ENCODE measurements at places on chromosomes 11 and 22.

- DNase-seq, result no peak
These were observed 4.0 kb downstream of the SYT12 start for GRCh38 chr11:67026941-67027340.

DNA sequence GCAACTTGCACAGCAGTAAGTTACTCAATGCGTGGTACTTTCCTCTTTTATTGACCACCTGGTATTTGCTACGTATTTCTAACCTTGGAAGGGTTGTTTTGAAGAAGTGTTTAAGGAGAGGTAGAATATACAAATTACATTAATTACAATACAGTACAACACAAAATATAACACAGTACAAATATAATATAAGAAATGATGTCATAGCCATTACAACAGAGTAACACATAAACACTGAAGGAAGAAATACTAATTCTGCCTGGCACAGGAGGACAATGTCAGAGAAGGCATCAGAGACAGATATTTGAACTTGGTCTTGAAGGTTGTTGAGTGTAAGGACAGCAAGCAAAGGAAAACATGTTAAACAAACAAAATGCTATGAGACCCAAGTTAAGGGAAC, 25.6 kb downstream of the PAK1 start:
- DNase-seq, result no peak

DNA sequence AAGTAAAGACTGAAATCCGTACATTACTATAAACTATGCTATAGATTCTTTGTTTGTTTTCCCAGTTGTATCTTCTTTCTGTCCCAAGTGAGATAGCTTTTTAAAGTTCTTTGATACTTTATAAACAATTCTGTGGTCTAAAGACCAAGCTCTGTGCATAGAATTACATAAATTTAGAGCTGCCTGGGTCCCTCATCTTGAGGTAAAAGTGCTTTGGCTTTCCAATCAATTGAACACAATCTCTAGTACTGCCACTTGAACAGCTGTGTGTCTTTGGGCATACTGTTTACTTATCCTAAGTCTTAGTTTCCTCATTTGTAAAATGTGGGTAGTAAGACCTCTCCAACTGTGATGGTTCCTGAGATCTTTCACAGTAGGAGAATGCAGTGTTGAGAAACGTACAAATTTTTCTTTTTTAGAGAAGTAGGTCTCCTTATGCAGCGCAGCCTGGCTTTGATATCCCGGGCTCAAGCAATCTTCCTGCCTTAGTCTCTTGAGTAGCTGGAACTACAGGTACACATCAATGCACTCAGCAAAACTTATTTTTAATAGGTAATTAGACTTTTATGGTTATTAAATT, 2.5 kb upstream of the EED start:
- DNase-seq, result no peak

GRCh38 chr11:129278586-129279319, 86.6 kb upstream of the ARHGAP32 start:
- no peak for DNase-seq

- no peak for DNase-seq
These were observed 385.1 kb downstream of the TBC1D22A start for GRCh38 chr22:47147572-47147971.
